ENCODE measurements at places on chromosomes 7 and 10.

GRCh38 chr7:95046494-95047240, 139.3 kb downstream of the PPP1R9A start:
- no peak for DNase-seq

GRCh38 chr7:28625432-28625831, 213.1 kb downstream of the CREB5 start:
- DNase-seq = no peak

GRCh38 chr10:55019439-55019838, 218.4 kb upstream of the PCDH15 start:
- no peak for DNase-seq

GRCh38 chr10:11810973-11811372, 12.2 kb upstream of the PROSER2 start:
- no peak for DNase-seq

DNA sequence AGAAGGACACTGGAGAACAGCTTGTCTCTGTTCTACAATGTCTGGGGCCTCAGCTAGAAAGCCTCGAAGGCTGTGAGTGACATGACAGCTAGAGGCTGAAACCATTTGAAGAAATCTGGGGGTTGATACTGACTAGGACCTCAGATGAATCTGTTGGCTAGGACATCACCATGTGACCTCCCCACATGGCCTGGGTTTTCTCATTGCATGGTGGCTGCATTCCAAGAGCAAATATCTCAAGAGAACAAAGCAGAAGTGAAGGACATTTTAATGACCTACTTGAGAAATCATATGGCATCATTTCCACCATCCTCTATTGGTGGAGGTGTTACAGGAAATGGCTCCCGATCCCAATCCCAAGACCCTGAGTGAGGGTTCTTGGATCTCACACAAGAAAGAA, 450.6 kb upstream of the AUTS2 start:
- no peak for DNase-seq

- DNase-seq = no peak
These were observed 57.6 kb downstream of the ZNF727 start for GRCh38 chr7:64102656-64103400.

GRCh38 chr10:13658871-13659685, 72.3 kb downstream of the PRPF18 start:
- DNase-seq = no peak

DNA sequence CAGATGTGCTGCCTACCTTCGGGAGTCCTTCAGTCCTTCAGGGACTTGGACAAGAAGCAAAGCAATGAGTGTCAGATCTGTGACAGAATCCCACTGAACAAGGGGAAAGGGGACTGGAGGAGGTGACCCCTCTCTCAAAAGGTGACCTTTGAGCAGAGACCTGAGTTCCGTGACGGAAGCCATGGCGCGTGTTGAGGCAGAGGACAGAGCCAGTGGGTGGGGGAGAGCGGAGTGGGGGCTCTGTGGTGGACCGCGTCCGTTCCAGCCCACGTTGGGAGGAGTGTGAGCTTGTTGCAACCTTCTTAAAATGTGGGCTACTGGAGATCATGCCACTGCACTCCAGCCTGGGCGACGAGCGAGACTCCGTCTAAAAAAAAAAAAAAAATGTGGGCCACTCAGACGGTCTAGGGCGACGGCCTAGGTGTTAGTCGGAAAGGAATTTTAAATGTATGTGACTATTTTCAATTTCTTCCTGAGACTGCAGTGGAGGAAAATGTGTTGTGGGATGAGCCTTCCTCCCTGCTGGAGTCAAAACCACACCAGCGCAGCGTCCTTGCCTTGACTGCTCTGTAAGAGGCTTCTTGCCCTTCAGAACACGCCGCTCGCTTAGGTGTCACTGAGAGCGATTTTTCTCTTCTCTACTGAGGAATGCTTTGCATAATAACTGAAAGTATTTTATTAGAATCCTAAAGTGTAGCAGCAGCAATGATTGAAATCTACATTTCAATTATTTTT, 272.7 kb downstream of the CELF2 start:
- DNase-seq = no peak

GRCh38 chr10:74096777-74097176, 53.9 kb downstream of the AP3M1 start:
- no peak for DNase-seq

- DNase-seq = no peak
These were observed 1126.1 kb upstream of the LRRN3 start for GRCh38 chr7:109964780-109965179.

- no peak for DNase-seq
These were observed 30.4 kb downstream of the ZNF786 start for GRCh38 chr7:149060156-149060555.

- no peak for DNase-seq
These were observed 108.5 kb downstream of the TCERG1L start for GRCh38 chr10:131202990-131203389.

DNA sequence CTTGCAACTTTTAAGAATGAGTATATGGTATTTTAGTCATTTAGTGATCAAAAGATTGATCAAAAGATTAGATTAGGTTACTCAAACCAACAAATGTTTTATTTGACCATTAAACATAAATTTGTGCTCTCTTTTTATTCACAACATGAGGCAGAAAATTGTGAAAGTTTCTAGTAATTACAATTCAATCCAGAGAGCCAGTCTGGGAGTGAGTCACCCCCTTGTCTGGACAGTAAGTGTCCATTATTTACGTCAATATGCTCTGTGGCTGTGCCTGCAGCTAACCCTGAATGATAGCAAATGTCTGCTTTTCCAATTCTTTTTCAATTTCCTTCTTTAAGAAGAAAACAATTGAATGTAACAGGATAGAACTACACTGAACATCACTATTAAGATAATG, 27.9 kb downstream of the GNG11 start:
- DNase-seq = no peak

DNA sequence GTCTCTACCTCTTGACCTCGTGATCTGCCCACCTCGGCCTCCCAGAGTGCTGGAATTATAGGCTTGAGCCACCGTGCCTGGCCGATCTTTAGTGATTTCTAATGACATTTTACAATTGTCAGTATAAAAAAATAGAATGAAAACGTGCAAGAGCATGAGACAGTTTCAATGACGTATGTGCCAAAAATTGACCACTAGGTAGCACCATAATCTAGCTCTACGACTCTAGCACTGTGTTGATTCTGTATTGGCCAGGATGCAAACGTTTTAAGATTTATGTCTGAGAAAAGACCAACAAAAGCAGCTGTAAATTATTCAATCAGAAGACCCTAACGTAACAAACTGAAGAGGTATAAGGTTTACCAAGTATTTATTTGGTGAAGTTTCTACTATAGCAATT, 25.4 kb upstream of the EXOC6 start:
- DNase-seq = no peak

GRCh38 chr7:51477819-51478218, 161.2 kb upstream of the COBL start:
- no peak for DNase-seq

- no peak for DNase-seq
These were observed 31.8 kb upstream of the TM9SF3 start for GRCh38 chr10:96618653-96619052.

DNA sequence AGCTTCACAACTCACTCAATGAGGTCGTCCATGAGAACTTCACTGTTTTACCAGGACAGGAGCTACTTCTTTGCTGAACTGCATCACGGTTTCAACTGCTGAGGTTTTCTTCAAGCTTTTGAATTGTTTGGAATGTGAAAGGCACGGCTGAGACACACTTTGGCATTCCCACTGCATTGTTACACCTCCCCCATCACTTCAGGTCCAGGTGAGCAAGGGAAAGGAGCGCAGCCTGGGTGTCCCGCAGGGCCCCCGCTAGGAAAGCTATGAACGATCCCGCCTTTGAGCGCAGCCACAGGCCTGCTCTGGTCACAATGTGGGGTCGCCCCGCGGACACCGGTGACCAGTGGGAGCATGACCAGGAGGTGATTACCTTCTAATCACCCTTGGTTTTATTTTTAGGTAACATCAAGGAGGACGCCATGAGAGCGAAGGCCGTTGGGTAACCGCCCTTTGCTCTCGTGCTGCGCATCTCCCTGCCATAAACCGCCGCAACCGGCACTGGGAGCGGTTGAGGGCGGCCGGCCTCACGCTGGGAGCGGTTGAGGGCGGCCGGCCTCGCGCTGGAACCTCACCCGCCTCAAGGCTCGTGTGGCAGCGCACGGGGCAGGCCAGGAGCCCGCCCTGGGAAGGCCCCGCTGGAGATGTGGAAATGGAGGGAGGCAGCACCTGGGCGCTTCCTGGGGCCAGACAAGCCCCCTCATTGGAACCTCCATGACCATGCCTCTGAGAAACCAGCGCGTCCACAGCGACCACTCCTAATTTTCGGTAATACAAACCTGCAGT, 50.9 kb upstream of the SGMS1 start:
- no peak for DNase-seq

- DNase-seq = no peak
These were observed 18.9 kb downstream of the NOD1 start for GRCh38 chr7:30459591-30460245.

- DNase-seq = no peak
These were observed 286.4 kb upstream of the LRRN3 start for GRCh38 chr7:110804501-110804900.

DNA sequence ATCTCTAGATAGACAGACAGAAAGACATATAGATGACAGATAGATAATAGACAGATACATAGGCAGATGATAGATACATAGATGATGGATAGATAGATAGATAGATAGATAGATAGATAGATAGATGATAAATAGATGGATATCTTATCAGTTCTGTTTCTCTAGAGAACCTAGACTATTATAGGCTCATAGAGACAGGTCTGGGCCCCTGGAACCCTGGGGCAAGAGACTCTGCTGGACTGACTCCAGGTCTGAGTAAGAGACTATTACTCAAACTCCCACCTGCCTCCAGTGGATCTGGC, 58.3 kb downstream of the FRMPD2 start:
- DNase-seq = no peak

Data from activated T-cell treated with anti-CD3 and anti-CD28 coated beads for 48 hours (primary cell).